Skin of body (tissue), 3 donors: ENCODE measurements at places on chromosomes 7 and 10.

GRCh38 chr7:133780912-133781311 lies 346.2 kb upstream of the LRGUK start:
- DNase-seq = no peak

GRCh38 chr10:104657457-104657856 lies 16.4 kb downstream of the SORCS3 start:
- peak; percentile 15 for DNase-seq

DNA sequence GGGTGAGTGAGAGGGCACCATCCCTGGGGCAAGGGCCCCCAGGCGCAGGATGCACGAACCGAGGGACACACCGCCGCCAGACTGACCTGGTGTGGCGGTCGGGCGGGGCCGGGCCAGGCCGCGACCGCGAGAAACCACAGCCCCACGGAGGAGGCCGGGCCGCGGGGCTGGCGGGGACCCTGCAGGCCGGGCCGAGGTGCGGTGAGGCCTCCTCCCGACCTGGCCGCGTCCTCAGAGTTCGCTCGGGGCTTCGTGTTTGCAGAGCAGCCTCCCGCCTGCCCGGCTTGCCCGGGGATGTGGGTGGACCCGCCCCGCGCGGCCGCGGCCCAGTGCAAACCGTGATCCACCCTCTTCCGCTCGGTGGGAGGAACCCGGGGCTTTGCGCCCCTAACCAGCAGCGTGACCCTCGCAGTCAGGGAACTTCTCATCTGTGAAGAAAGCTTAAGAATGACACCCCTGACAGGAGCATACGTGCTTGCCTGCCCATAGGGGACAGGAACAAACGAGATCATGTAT lies 20.6 kb upstream of the HOXA13 start:
- no peak for DNase-seq

DNA sequence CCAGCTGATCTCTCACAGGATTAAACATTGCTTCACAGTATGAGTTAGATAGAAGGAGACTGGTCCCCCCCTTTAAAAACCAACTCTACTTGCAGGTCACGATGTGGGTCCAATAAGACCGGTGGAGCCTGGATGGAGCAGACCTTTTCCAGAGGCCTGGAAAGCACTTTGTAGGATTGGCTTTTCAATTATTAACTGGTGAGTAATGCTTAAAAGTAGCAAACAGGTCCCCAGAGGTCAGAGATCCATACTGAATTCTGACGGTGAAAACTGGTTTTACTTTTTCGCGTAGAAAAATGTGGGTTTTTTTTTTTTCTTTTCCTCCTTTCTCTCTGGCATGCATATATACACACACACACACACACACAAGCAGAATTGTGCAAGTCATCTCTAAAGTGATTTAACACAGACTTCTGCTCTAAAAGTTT lies 74.9 kb upstream of the OGDHL start:
- no peak for DNase-seq

DNA sequence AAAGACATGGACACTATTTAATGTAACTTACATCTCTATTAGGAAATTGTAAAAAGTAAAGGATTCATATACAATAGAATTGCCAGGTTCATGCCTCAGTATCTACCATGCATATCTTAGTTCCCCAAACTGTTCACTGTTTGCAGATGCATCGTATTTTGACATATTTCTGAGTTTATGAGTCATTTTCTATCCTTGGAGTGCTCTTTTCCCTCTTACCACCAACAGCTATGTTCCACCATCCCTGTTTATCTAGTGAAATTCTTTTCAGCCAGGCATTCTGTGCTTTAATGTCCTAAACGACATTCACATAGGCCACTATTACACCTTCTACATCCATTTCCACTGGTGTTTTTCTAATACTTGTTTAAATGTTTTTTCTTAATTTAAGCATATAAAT lies 139.4 kb upstream of the HPS1 start:
- DNase-seq = no peak

DNA sequence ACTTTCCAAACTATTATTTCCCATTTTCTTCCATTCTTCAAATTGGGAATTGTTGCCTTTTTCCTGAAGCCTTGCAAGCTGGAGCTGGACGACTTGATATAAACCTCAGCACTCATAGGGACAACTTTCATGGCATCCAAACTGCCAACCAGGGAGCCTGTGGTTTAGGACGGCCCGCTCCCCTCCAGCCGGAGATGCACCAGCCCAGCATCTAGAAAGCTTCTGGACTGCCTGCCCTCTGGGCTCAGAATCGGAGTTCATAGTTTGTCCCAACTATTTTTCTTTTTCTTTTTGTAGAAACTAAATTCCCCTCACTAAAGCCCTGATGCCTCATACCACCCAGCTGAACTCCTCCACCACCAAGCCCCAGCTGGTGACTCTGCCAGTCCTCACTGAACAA lies 200.3 kb downstream of the DNAJB6 start:
- DNase-seq = no peak

GRCh38 chr7:24786941-24787340 lies 29.7 kb upstream of the GSDME start:
- DNase-seq = no peak

DNA sequence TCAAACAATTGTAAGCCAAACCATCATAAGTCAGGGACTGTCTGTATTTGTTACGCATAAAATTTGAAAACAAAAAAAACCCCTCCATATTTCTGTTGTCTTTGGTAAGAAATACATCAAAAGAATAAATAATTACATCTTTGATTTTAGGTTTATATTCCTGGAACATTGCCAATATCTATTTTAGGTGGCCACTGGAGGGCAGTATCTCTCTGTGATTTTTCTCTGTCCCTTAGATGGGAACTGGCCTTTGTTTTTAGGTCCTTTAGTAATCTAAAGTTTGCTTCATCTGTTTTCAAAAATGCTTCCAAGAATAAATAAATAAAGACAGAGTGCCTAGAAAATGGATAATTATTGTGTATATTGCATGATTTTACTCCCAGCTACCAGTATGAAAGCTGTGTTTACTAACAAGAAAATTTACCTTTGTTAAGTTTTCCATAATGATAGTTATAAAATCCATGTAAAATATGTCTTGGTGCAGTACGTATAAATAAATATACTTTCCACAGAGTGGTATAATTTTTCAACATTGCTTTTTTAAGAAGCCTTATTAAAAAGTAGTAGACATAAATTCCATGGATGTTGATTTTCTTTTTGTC lies 64.2 kb downstream of the PHYHIPL start:
- peak; percentile 54 for DNase-seq

DNA sequence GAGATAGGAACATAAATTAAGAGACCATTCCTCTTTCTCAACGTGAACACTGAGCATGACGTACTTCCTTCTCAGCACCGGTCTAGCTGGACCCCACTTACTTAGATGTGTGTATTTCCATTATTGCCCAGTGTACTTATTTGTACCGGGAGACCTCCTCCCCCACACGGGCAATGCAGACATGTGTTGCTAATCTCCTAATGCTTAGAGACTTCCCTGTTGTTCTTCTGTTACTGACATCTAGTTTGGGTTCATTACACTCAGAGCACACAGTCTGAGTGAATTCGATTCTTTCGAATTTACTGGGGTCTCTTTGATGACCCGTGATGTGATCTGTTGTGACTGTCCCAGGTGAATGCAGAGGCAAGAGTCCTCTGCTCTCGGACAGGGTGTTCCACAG lies 260.0 kb downstream of the MAD1L1 start:
- DNase-seq = no peak

DNA sequence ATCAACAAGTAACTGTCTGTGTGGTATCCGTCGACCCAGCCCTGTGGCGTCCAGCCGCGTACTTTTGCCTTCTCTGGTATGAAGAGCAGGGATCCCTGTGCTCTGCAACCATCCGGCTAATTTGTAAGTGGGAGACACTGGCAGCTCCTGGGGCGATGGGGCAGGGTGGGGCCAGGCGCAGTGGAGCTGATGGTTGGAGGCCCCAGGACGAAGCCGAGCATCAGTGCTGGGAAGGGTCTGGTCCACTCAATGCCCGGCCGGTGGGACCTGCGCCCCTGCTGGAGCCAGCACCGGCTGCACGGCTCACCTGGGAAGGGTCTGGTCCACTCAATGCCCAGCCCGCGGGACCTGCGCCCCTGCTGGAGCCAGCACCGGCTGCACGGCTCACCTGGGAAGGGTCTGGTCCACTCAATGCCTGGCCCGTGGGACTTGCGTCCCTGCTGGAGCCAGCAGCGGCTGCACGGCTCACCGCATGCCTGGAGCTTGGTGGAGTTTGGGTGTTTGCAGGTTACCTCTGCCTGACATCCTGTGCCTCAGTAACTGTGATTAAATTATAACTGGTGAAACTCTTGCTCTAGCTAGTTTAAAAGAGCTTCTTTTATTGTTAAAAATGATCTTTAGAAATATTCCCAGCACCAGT lies 96.1 kb downstream of the NKX6-2 start:
- DNase-seq = no peak

GRCh38 chr10:11483201-11484148 lies 128.0 kb downstream of the USP6NL start:
- no peak for DNase-seq

GRCh38 chr7:136655414-136655813 lies 213.0 kb upstream of the CHRM2 start:
- DNase-seq = no peak
